GM23338 (cell line): ENCODE measurements at places on chromosomes 3 and 15. TPM values are rescaled to one million over a fixed set of nuclear protein-coding genes. Genes with fewer than 3 reads are reported as not detected.

The SOX14 gene
- 0.23 TPM in 1 of 2 replicates, not detected in the other for total RNA-seq

The FRMD5 gene
- total RNA-seq, result 10.1 and 17.3 TPM in 2 replicates

The SLC2A2 gene
- not detected in 2 replicates for total RNA-seq

The DNAH12 gene
- 0.27 TPM in 1 of 2 replicates, not detected in the other for total RNA-seq

The PLA2G4D gene
- 0.07 TPM in 1 of 2 replicates, not detected in the other for total RNA-seq

The TIMP4 gene
- total RNA-seq, result 11.1 and 16.1 TPM in 2 replicates

The FEZF2 gene
- 0.50 TPM in 1 of 2 replicates, not detected in the other for total RNA-seq

The SPATA12 gene
- total RNA-seq, result 0.10 TPM in 1 of 2 replicates, not detected in the other

The KLF15 gene
- total RNA-seq, result 14.0 and 19.8 TPM in 2 replicates

The PPP2R3A gene
- total RNA-seq, result 15.2 and 15.4 TPM in 2 replicates

The UBXN7 gene
- total RNA-seq, result 45.2 and 46.2 TPM in 2 replicates

The TSPAN3 gene
- 135 and 159 TPM in 2 replicates for total RNA-seq

The KBTBD8 gene
- 19.9 and 20.2 TPM in 2 replicates for total RNA-seq

The KCNMB3 gene
- total RNA-seq, result 0.58 and 1.3 TPM in 2 replicates

The GOLGA8K gene
- not detected in 2 replicates for total RNA-seq
